Right atrium auricular region (tissue), 2 donors: ENCODE measurements at places on chromosomes 3 and 15. TPM values are rescaled to one million over a fixed set of nuclear protein-coding genes. Genes with fewer than 3 reads are reported as not detected.

Gene DNAJA4
- 78.0 TPM for total RNA-seq

Gene RTP4
- total RNA-seq, result 1.0 TPM

DNA sequence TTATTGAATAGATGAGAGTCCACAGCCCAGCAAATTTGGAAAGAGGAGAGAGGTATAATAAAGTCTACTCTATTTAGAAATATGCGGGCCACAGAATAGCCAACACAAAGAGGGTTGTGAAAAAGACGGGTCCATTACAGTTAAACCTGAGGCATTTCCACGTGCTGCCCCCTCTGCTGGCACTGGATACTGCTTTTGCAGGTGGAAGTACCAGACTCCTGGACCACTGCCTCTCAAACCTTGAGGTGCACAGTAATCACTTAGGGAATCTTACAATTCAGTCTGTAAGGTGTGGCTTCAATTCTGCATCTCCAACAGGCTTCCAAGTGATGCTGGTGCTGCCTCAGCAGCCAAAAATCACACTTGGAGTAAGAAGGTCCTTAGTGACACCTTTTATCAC, 3.0 kb upstream of the TFDP2 start:
- no peaks in the 10 kb centered on the region for H3K27me3 ChIP-seq
- no peak overlapping the region for H3K4me3 ChIP-seq
- no peaks in the 10 kb centered on the region for H3K36me3 ChIP-seq
- H3K27ac ChIP-seq, result no peak overlapping the region
- peaks cover 4% of the 10 kb centered on the region for H3K4me1 ChIP-seq

GRCh38 chr15:85407421-85408269, 27.2 kb downstream of the AKAP13 start:
- no peaks in the 10 kb centered on the region for H3K4me1 ChIP-seq
- H3K27ac ChIP-seq, result peak overlapping the region; percentile 43
- DNase-seq, result no peak
- H3K27me3 ChIP-seq, result no peaks in the 10 kb centered on the region

GRCh38 chr3:154062513-154062912, 58.7 kb upstream of the ARHGEF26 start:
- no peaks in the 10 kb centered on the region for H3K36me3 ChIP-seq
- H3K4me1 ChIP-seq, result no peaks in the 10 kb centered on the region
- H3K4me3 ChIP-seq, result no peak overlapping the region
- no peak overlapping the region for H3K27ac ChIP-seq
